Activated CD8-positive, alpha-beta memory T cell treated with anti-CD3 and anti-CD28 coated beads for 1 hour (primary cell): ENCODE measurements at places on chromosomes 2 and 18.

DNA sequence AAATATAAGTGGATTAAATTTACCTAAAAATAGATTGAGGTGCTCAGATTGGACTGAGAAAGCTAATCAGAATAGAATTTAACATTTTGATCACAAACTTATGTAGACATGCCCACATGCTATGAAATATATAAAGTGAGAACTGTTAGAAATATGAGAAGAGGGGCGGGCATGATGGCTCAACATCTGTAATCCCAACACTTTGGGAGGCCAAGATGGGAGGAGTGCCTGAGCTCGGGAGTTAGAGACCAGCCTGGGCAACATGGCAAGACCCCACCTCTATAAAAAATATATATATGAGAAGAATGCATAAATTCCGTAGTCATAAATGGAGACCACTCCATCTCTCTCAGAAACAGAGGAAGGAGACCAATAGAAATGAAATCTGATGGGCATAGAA, 25.7 kb downstream of the NTSR2 start:
- DNase-seq: no peak

DNA sequence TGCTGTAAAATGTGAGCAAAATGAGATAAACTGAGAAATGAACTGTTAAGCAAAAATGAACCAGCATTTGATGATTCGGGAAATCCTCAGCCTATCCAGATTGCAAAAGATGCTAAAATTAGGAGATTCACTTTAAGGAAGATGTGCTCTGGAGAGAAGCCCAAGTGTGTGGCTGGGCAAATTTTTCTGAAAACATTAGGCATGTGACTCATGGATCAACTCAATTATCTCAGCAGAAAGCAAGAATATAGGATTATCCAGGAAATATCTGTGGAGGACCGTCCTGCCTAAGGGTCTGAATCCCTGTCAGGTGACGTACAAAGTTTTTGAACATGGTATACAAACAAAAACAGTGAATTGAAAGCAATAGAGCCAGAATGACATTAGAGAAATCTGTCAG, 1268.3 kb upstream of the TMEFF2 start:
- DNase-seq: no peak

DNA sequence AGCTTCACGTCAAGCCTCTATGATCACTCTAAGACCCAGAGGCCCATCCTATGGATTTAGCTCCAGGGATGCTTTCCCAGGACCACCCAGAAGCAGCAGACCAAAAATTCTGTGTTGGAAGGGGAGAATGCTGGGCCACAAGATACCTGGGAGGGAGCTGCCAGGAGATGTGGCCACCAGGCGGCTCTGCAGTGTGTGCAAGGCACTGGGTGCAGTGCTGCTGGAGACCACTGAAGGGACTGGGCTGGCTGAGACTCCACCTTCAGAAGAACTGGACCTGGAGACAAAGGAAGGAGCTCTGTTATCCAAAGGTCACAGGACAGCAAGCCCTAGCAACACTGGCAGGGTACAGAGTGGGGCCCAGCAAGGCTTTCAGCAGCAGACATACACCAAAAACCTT, 34.0 kb downstream of the KANSL3 start:
- DNase-seq: no peak

- no peak for DNase-seq
Observed at GRCh38 chr18:13112982-13113381, 105.6 kb upstream of the LDLRAD4 start.

DNA sequence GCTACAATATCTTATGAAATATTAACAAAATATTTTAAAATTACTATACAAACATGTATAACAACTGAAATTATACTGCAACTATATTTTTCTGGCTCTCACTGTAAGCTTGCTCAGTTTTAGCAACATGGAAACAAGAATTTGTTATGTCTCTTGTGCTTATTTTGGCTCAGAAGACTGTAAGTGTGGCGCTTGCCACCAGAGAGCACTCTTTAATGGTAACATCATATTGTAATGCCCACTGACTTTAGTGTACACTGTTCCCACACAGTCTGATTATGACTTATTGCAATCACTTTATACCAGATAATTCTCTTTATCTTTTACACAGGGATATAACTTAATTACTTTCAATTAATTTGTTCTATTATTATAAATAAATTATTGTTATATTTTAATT, 1500.6 kb upstream of the TMEFF2 start:
- no peak for DNase-seq

GRCh38 chr2:42874949-42875801, 82.8 kb upstream of the HAAO start:
- no peak for DNase-seq

GRCh38 chr2:17149945-17150344, 368.3 kb downstream of the RAD51AP2 start:
- no peak for DNase-seq

GRCh38 chr2:179428649-179429048, 164.0 kb upstream of the SESTD1 start:
- DNase-seq: no peak

- DNase-seq: no peak
Observed at GRCh38 chr2:85698184-85698879, 4.2 kb downstream of the GNLY start.

DNA sequence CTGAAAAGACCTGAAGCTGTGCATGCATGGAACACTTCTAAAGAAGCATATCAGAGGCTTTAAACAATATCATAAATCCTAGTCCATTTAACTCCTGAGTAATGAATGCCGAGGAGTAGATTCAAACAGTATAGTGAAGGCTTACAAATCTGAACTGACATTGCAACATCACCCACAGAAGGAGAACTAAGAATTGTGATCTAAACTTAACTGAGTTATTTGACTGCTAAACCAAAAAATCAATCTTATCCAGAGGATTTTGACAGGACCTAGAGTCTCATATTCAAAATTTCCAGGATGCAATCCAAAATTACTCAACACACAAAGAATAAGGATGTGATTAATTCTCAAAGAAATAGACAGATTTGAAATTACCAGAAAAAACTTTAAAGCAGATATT, 181.0 kb downstream of the SLC39A10 start:
- DNase-seq: no peak

DNA sequence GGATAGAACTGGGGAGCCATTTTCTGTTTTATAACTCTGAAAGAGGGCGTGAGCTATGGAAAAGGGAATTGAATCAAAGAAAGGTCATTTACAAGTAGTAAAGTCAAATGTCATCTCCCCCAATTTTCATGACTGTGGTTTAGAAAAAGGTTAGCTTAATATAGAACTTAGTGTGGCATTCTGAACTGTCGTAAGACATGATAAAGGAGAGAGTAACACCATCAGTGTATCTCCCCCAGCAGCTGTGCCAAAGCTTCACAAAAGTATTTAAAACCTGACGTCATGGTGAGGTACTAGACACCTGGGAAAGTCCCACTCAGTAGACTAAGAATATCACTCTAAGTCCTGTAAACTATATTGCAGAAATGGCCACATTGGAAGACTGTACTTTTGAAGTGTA, 5.8 kb upstream of the IKZF2 start:
- no peak for DNase-seq

GRCh38 chr2:182019731-182020130, 34.1 kb downstream of the PPP1R1C start:
- no peak for DNase-seq

DNA sequence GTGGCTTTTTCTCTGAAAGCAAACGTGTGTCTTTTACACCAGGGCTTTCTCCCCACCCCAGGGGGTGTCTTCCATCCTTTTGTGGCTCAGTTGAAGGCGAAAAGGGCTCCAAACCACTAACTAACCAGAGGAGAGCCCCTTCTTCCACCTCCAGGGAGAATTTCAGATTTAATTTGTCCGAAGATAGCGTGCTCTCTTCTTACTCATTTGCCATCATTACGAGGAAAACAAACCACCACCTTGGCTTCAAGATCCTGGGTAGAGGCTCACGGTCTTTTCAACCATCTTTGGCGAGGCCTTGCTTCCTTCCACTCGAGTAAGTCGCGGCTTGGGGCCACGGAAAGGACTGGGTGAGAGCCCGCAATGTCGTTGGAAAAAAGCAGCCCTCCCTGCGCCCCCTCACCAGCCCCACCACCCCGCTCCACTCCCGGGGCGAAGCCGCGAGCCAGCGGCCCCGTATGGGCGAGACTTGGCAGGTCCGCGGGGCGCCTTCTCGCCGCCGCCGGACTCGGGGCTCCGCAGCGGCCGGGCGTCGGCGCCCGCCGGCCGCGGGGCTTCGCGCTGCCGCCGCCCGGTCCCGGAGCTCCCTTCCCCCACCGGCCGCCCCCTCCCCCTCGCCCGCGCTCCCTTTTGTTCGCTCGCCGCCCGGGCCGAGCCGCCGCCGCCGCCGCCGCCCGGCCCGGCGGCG, 1.7 kb upstream of the ZNF532 start:
- DNase-seq: no peak

DNA sequence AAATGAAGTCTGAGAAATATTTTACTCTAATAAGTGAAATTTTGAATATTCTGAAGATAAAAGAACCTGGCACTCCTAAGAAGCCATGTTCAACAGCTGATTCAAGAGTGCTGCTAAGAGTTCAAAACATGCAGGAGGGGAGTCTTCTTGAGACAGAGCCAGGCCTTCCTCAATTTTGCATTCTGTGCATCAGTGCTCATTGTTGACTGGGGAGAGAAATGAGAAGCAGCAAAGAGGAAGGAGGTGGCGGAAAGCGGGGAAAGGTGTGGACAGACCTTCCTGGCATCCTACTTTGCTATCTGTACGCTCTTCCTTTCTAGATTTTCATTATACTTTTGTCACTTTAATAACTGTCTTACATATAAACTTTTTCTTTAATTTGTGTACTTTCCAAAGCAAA, 29.7 kb upstream of the TXNDC2 start:
- DNase-seq: no peak

- DNase-seq: no peak
Observed at GRCh38 chr2:230664844-230665243, 47.8 kb upstream of the CAB39 start.

DNA sequence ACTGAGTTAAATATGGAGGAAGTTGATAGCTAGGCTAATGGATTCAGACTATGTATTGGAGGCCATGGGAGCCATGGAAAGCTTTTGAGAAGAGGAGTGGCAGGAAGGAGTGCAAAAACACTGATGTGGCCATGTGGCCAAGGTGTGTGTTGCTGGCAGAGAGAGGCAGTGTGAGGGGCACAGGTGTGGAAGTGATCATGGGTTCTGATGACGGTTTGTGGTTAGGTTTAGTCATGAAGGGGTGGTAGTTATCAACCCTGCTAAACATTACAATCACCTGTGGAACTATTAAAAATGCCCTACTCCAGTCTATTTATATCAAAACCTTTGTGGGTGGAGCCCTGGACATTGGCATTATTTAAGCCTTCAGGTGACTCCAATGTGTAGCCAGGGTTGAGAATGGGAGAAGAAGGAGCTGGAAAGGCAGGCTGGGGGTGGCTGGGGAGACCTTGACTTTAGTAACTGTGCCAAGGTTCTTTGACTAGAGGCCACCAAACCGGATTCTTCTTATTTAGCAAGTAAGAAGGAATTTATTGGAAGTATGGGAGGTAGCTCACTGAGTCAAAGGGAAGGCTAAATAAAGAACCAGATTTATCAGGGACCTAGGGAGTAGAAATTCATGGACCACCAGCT, 13.5 kb downstream of the GPR39 start:
- no peak for DNase-seq

- no peak for DNase-seq
Observed at GRCh38 chr18:2984091-2984490, 28.9 kb downstream of the LPIN2 start.

- DNase-seq: no peak
Observed at GRCh38 chr18:23213200-23213599, 77.9 kb downstream of the CABLES1 start.

GRCh38 chr2:180205621-180206235, 198.6 kb upstream of the CWC22 start:
- DNase-seq: no peak

- DNase-seq: no peak
Observed at GRCh38 chr2:144671695-144672455, 152.0 kb upstream of the ZEB2 start.

GRCh38 chr2:239952251-239952650, 72.9 kb downstream of the NDUFA10 start:
- DNase-seq: no peak

- no peak for DNase-seq
Observed at GRCh38 chr2:162560291-162560690, 216.4 kb downstream of the GCA start.

- no peak for DNase-seq
Observed at GRCh38 chr2:25228848-25229278, 60.5 kb upstream of the POMC start.

GRCh38 chr2:147657086-147658000, 187.5 kb upstream of the ACVR2A start:
- no peak for DNase-seq

DNA sequence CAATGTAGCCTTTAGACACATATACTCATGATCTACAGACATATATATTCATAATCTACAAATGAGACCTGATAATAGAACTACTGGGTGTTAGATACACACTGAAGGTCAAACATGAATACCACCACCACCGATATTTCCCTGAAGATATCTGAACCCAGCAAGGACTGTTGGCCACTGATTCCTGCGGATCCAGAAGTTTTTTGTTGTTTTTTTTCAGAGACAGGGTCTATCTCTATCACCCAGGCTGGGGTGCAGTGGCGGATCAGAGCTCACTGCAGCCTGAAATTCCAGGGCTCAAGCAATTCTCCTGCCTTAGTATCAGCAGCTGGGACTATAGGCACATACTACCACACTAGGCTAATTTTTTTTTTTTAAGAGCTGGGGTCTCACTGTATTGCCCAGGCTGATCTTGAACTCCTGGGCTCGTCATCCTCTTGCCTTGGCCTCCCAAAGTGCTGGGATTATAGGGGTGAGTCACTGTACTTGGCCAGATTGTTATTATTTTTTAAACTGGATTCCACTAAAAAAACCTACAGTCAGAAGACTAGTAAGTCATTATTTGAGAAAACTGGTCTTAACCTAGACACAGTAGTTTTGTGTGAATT, 1.8 kb downstream of the METTL5 start:
- no peak for DNase-seq

GRCh38 chr18:484749-485464, 15.6 kb downstream of the COLEC12 start:
- DNase-seq: no peak

GRCh38 chr2:9197916-9198315, 8.7 kb upstream of the ASAP2 start:
- DNase-seq: no peak

DNA sequence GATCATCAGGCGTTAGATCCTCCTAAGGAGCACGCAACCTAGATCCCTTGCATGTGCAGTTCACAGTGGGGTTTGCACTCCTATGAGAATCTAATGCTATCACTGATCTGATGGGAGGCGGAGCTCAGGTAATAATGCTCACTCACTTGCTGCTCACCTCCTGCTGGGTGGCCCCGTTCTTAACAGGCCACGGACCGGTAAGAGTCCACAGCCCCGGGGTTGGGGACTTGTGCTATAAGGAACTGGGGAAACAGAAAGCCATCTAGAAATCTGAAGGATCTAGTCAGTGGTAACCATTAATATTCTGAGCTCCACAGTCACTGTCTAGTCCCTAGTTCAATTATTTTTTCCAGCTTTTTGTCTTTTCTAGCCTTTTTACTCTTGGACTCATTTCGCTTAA, 44.7 kb upstream of the GAREM2 start:
- DNase-seq: no peak
